ENCODE measurements at places on chromosomes 2 and 18.

- DNase-seq: no peak
Observed at GRCh38 chr2:233525791-233526190, 40.8 kb downstream of the USP40 start.

- no peak for DNase-seq
Observed at GRCh38 chr18:63073481-63073880, 246.1 kb downstream of the BCL2 start.

- peak; percentile 98 for DNase-seq
Observed at GRCh38 chr2:235605312-235606003, 111.6 kb downstream of the AGAP1 start.

- no peak for DNase-seq
Observed at GRCh38 chr2:103664690-103665089, 902.9 kb downstream of the TMEM182 start.

DNA sequence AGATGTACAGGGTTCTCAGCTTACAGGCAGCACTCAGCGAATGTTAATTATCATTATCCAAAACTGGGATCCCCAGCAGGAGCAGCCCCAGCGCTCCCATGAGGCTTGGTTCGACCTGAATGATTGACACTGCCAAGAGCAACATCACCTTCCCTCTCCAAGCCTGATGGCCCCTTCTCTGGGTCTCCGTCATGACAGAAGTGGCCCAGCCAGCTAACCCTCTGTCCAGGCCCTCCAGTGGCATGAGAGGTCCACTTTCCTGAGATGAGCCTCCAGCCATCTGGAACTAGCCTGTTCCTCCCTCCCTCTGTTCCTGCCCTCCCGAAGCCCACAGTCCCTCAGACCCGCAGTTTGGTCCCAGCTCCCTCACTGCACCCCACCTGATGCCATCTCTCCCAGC lies 97.0 kb upstream of the RAB6C start:
- no peak for DNase-seq

GRCh38 chr2:26838121-26838906 lies 9.6 kb upstream of the DPYSL5 start:
- no peak for DNase-seq

- DNase-seq: peak; percentile 17
Observed at GRCh38 chr2:234251326-234252271, 201.1 kb downstream of the SPP2 start.

DNA sequence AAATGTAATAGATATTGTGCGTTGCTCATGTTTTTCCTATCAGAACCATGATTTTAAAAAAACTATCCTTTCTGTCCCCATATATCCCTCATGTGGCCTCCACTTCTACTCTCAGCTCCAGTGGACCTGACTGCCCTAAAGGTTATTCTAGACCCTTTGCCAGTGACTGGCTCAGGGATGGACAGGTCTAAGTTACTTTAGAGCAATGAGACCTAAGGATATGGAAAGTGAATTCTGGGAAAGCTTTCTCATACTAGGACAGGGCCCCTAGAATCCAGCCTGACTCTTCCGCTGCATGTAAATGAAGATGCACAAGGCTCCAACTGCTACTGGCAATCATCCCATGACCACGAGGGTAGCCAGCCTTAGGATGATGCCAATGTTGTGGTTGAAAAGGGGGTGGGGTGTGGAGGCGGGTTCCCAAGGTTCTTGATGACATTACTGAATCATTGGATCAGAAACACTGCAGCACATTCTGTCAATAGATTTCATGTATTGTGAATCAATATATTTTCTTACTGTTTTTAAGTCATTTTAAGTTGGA lies 21.3 kb downstream of the C2orf69 start:
- no peak for DNase-seq

GRCh38 chr2:54503192-54503591 lies 47.1 kb downstream of the SPTBN1 start:
- no peak for DNase-seq

DNA sequence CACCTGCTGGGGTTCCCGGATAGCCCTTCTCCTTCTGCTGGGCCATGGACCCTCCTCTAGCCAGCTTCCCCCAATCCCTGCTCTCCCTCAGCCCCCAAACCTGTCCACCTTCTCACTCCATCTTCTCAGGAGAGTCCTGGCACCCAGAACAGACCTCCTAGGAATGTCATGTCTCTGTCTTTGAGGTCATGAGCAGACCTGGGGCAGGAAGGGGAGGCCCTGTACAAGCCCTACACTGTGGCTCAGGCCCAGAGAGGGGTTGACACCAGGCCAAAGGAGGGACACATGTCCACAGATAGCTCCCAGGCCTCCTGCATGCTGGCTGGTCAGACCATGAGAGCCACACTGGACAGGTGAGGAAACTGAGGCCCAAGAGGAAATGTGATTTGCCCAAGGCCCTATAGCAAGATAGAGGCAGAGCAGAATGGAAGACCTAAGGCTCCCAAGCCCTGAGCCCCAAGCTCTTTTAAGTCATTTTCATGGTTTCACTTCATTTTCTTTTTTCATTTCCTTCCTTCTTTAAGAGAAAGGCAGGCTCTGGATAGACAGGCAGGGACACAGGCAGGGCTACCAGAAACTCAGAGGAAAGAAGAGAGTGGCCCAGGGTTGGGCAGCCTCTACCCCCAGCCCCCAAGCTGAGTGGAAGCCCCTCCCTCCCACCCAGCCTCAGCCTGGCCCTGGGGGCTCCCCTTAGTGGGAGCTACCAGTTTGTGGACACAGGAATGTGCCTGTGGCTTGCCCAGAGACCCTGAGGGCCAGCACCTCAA lies 159.7 kb downstream of the SMAD7 start:
- no peak for DNase-seq

DNA sequence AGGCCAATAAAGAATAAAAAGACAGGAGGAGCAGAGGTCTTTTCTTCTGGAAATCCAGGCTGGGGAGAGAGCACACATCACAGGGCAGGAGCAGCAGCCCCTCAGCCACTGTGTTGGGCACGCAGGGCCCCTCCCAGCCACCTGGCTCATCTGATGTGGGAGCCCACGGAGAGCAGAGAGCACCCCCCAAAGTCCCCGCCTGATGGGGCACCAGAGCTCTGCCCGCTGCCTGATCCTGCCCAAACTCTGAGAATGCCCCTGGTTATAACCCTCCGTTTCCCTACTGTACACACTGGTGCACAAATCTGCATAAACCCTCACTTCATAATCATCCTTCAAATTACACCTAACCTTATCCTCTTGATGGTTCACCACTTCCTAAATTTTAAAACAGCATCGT lies 111.3 kb downstream of the HDAC4 start:
- no peak for DNase-seq

DNA sequence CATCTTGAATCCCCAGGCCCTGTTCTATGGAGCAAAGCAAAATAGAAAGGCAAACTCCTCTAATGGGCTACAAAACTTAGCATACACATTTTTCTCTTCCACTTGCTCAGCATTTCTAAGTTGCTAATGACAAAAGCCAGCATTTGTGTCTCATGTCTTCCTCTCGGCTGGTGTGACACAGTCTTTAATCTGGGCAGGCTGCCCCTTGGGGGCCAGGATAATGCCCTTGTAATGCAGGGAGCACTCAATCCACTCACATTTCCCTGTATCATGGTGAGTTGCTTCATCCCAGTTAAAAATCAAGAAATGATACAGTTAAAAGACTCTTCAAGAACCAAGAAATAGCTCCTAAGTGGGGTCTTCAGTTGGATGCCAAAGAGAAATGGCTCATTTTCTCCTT lies 109.1 kb upstream of the FBXO11 start:
- DNase-seq: no peak

DNA sequence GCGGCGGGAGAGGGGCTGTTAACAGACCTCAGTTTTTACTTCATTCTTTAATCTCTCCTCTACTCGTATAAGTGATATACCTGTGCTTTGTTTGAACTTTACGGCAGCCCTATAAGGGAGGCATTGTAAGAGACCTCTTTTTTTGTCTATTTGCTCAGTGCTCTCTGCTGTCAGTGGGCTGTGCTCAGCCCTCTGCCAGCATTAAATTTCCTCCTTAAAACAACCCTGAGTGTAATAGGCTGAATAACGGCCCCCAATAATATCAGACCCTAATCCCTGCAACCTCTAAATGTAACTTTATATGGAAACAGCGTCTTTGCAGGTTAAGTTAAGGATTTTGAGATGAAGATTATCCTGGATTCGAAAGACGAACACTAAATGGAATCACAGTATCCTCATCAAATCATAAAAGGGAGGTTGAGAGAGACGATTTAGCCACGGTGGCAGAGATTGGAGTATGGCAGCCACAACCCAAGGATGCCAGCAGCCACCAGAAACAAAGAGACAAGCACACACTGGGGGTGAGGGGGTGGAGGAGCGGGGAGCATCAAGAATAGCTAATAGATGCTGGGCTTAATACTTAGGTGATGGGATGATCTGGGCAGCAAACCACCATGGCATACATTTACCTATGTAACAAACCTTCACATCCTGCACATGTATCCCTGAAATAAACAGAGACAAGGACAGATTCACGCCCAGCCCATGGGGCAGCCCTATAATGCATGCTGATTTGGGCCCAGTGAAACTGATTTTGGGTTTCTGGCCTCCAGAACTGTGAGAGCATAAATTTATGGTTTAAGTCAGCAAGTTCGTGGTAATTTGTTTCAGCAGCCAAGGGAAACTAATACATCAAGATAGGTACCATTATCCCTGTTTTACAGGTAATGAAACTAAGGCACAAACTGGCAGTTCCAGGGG lies 894 bp upstream of the FARSB start:
- peak; percentile 15 for DNase-seq

DNA sequence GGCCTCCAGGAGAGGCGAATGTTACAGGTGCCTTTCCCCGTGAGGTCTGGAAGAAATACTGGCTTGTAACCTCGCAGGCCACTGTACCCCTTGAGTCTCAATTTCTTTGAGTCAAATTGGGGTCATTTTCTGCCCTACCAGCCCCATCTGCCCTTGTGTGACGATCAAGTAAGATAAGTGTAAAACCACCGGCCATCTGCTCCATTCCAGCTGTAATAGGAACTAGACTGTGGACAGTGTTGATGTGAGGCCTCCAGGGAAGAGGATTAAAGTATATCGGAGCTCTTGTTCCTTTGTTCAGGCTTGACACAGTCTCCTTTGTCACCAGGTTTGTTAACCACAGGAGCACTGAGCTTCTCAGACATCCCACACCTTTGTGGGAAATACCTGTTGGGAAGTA lies 65.6 kb downstream of the MRPS9 start:
- no peak for DNase-seq

DNA sequence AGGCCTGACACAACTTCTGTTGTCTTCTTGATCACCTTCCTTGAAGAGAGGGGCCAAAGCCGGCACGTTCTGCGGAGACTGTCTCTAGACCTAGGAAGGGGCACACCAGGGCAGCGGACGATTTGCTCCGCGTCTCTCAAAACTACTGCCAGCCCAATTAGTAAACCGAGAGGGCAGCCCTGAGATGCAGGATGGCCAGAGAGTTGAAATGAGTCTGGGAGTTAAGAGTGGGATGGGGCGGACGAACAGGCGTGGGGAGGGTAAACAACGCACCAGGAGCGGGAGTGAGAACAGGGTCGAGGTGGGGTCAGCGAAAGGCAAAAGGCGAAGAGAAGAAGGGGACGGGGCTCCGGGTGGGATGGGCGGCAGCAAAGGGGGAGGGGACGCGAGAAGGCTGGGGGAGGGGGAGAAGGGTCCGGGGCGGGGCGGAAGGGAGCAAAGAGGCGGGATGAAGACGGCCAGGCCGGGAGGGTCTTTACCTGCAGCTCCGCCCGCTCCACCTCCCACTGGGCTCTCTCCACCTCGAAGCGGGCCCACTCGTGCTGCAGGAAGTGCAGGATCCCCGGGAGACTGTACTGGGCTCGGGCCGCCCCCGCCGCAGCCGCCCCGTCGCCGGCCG lies 476 bp downstream of the STRN start:
- DNase-seq: peak; percentile 74

DNA sequence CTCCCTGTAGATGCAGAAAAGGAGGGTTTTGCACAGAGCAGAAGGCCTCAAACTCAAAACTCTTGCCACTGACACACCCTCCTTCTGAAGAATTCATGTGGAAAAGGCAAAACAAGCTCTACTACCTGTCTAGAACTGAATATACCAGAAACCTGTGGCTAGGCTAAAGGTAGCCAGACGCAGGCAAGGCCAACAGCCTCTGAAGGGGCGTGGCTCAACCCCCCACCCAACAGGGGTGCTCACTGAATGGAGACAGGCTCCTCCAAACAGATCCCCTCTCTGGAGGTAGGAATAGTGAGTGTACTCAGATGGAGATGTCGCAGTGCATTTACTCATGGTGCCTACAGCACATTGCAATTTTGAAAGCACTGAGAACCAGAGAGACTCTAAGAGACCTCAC lies 3.0 kb upstream of the STK17B start:
- no peak for DNase-seq

DNA sequence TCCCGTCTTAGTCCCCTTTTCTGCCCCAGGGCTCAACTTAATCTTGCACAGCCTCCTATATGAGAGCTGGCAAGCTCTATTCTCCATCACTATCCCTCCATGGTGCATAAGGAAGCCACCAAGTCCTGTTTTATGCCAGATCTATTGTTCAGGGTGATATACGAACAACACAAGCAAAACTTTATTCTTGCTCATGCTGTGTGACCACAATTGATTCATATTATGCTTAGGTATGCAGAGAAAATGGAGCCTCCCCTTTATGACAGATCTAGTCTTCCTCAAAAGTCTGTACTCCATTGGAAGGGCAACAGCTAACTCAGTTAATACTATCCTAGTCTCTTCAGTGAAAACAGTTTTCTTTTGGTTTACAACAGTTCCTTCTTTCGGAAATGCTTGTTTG lies 94.0 kb upstream of the STON1 start:
- DNase-seq: no peak

DNA sequence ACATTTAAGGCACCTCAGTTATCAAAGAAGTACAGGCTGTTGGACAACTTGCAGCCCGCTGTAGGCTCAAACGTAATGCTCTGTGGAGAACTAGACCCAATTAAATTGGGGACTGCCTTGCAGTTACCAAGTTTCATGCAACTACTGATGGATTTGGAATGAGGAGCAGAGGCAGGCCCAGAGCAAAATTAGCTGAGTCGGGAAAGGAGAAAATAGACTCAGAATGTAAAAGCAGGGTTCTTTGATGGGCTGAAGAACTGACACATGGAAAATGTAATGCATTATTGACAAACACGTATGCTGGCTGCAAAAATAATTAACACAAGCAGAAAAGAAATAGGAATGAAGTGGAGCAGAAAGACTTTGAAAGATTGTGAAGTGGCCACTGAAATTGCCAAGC lies 432.7 kb upstream of the HNRNPA3 start:
- DNase-seq: no peak

DNA sequence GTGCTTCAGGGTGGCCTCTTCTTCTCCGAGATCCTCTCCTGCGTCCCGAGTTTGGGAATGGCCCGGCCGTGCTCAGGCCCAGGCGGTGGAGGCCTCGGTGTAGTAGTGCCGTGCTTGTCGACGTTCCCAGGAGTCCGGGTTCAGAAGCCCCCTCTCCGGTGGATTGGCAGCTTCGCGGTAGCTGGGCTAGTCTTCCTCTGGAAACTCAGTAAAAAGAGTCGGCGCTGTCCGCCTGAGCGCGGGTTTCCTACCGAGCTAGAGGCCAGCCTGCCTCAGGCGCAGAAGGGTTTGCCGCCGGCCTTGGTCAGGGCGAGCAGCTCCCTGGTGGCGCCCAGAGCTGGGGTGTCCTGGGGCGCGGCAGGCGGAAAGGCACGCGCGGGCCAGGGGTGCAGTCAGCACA lies 3.2 kb downstream of the RALBP1 start:
- DNase-seq: no peak

- peak; percentile 51 for DNase-seq
Observed at GRCh38 chr2:25590921-25591505, 82.4 kb downstream of the DTNB start.

- DNase-seq: no peak
Observed at GRCh38 chr2:128533101-128533500, 214.4 kb upstream of the HS6ST1 start.

Measured in muscle of leg (tissue), 16 donors.